ENCODE measurements at places on chromosomes 12 and 14.

DNA sequence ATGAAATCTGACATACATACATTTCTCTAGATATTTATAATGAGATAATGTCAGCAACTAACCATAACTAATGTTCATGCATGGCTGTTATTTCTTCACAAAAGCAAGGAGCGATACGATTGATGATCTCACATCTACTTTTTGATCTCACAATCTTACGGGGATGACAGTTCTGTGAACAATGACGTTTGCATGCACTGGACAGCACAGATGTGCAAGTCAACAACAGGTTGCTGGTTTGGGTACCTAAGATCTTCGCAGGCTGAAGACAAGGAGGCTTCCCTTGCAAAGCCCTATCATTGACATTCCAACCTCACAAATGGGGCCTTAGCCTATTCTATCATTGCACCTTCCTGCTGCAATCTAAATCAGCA, 53.6 kb downstream of the C12orf42 start:
- DNase-seq = no peak

- DNase-seq = no peak
Observed at GRCh38 chr12:20656600-20656999, 38.5 kb upstream of the SLCO1C1 start.

DNA sequence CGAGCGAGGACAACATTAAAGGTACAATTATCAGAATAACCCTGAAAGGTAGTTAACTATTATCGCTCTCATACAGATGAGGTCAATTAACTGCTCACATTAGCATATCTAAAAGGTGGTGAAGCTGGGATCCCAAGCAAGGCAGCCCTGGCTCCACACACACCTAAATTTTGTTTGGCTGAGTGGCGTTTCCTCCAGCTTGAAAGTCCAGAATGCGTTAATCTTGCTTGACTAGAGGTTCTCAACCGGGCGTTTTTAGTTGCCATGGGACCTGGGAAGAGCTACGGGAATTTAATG, 531 bp downstream of the DLGAP5 start:
- DNase-seq = no peak

GRCh38 chr14:82388488-82388887, 854.8 kb upstream of the SEL1L start:
- DNase-seq = no peak

- DNase-seq = no peak
Observed at GRCh38 chr12:104411826-104412641, 44.7 kb upstream of the CHST11 start.

GRCh38 chr12:113069751-113070116, 13.2 kb downstream of the DTX1 start:
- no peak for DNase-seq

- no peak for DNase-seq
Observed at GRCh38 chr12:124827588-124828184, 36.0 kb downstream of the SCARB1 start.

DNA sequence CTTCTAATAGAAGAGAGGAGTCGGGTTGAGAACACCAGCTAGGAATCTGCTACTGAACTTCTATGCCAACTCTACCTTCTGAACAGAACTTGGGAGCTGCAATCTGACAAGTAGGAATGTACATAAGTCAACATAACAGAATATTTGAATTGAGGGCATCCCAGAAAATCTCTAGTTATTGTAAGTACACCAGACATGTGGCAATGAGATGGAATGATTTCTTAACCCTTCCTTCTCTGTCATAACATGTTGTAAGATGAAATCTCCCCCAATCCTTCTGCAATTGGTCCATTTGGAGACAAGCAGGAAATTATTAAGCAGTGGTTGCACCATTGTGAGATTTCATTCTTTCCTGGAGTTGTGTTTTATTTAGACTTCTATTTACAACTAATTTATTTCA, 68.7 kb upstream of the TMPO start:
- peak; percentile 96 for DNase-seq

- DNase-seq = no peak
Observed at GRCh38 chr14:28151926-28152325, 614.7 kb upstream of the FOXG1 start.

DNA sequence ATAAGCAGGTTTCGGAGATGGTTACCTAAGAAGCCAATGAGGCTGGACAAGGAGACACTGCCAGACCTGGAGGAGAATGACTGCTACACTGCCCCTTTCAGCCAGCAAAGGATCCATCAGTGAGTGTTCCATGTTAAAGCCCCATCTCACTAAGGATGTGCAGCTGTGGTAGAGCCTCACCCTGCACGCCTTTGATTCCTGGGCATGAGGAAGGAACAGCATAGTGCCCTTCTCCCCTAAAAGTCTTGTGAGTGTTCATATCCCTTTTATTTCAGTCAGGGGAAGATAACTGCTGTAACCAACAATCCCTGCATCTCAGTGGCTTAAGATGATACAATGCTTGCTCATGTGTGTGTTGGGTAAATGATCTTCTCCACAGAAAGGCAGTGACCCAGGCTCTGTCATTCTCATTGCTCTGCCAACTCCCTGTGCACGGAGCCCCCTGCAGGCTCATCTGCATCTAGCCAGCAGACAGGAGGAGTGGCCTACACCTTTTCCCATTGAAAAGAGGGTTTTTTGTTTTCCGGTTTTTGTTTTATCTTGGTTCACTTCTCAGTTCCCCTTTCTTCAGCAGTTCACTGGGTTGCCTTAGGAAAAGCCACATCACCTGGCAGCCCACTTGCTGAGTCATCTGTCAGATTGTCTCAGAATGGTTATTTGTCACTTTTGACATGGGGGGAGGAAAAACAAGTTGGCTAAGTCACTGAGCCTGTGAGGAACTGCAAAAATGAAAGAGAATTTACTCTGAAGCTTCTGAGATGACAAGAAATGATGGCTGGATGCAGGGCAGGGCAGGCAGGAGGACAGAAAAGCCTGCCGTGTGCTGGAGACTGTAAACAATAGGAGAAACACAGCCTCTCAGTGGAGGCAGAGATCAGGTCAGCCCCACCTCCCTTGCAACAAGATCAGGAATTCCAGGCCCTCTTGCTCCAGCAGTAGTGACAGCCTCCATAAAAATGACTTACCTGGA, 193.3 kb downstream of the ANO4 start:
- peak; percentile 52 for DNase-seq

- no peak for DNase-seq
Observed at GRCh38 chr12:53781228-53781801, 29.5 kb upstream of the CISTR start.

GRCh38 chr12:20722142-20722541, 27.0 kb downstream of the SLCO1C1 start:
- DNase-seq = no peak

DNA sequence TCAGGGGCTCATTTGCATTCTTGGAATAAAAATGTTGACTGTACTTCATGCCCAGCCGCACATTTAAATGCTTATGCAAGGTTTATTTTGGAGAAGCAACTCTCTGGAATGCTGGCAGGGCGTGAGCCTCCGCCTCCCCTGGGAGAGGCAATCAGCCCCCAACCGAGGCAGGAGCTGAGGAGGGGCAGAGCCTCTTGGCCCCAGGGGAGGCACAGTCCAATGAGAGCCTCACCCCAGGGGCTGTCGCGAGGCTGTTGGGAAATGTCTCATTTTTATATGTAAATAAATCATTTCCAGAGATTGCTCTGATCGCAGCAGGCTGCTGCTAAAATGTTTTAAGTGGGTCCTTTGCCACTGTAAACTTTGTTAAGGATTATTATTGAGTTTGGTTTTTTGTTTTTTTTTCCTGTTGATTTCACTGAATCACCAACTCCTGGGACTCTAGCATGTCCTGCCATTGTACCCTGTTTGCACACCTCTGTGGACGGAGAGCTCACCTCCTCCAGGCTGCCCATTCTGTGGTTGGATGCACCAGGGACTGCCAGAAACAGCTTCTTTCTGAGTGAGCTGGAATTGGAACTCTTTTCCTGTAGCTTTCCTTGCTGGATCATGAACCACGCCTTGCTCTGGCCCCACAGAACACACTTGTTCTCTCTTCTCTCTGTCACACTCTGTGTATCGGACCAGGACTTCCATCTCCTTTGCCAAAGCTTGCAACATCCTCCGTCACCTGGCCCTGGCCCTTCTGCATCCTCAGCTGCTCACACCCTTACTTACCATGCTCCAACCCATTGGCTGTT, 46.9 kb upstream of the FAM181A start:
- no peak for DNase-seq

DNA sequence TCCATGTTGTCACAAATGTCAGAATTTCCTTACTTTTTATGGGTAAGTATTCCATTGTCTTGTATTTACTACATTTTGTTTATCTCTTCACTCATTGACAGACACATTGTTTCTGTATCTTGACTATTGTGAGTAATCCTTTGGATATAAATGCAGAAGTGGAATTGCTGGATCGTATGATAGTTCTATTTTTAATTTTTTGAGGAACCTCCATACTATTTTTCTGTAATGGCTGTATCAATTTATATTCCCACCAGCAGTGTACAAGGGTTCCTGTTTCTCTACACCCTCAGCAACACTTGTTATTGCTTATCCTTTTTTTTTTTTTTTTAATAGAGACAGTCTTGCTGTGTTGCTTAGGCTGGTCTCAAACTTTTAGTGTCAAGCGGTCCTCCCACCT, 3.5 kb upstream of the KICS2 start:
- DNase-seq = peak; percentile 67

GRCh38 chr12:4449851-4450221, 4.2 kb upstream of the FGF6 start:
- DNase-seq = no peak

- DNase-seq = no peak
Observed at GRCh38 chr14:52350445-52350844, 36.3 kb downstream of the PTGER2 start.

GRCh38 chr14:69580009-69580577, 5.4 kb upstream of the CCDC177 start:
- peak; percentile 51 for DNase-seq

GRCh38 chr14:73759183-73759713, 45.1 kb upstream of the PNMA1 start:
- peak; percentile 39 for DNase-seq

DNA sequence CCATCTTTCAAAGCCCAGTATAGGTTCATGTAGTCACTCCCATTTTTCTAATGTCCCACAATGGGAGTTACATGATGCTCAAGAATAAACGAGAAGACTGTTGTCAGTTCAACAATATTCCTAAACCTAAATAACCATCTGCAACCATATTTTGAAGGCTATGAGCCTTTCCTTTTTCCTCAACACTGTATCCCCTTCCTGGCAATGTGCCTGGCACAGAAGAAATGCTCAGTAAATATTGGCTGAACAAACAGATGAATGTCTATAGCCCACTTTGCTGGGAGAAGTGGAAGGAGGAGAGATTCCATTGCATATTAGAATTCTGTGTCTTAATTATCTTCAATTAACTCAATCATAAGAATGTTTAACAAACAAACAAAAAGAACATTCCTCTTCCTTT, 6.1 kb downstream of the ARMH4 start:
- DNase-seq = no peak

GRCh38 chr12:69905801-69906200, 80.8 kb downstream of the MYRFL start:
- no peak for DNase-seq

DNA sequence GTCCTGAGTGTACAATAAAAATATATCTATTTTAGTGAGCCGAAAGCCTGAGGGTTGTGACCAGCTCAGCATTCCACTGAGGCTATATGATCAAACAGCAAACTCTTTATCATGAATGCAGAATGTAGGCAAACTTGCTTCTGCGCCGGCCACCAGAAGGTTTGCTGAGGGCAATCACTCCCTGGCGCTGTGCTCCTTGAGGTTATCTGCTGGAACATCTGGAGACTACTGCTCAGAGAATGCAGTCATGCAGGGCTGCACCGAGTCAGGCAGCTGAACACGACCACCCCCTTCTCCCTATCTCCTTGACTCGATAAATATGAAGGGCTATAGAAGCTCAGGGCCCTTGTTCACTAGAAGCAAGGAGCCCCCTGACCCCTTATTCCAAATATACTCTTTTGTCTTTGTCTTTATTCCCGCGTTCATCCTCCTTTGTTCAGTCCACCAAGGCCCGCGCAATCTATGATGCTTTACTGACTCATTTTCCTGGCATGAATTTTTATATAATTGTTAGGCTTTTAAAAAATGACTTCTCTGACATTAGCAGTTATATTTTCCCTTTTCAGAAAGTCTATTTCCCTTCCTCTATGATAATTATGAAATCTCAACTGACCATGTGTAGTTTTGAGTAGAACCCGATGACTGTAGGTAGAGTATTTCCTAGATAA, 1089.3 kb downstream of the SLC16A7 start:
- DNase-seq = no peak

GRCh38 chr12:15662983-15663659, 126.1 kb downstream of the EPS8 start:
- no peak for DNase-seq

DNA sequence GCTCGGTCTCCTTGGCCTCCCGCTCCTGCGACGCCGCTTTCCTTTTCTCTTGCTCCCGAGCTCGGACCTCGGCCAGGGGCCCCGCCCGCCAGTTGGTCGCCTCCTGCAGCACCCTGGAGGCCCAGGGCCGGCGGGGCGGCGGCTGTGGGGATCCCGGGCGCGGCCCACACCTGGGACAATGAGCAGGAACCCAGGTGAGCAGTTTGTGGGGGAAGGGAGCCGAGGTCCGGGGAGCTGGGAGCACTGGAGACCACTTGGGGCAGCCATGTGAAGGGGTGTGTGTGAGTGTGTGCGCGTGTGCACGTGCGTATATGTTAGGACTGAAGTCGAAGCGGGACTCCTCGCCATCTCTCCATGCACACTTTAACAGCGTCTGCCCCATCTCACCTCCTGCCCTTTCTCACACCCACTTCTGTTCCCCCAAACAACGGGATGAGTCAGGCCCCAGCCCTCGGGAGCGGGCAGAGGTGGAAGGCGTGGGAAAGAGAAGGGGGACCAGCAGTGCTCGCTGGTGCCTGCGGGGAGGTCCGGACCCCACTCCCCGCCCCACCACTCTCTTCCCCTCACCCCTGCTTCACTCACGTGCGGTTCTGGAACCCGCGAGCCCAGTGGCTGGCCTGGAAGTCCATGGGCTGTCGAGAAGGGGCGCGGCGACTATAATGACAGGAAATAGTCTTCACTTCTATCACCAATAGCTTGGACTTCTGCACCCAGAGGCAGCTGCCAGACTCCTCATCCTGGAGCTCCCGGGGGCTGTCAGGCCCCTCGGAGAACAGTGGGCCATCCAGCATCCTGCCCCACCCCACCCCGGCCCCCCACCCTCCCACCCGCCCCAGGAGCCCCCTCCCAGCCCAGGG, 450 bp downstream of the DDN start:
- no peak for DNase-seq

DNA sequence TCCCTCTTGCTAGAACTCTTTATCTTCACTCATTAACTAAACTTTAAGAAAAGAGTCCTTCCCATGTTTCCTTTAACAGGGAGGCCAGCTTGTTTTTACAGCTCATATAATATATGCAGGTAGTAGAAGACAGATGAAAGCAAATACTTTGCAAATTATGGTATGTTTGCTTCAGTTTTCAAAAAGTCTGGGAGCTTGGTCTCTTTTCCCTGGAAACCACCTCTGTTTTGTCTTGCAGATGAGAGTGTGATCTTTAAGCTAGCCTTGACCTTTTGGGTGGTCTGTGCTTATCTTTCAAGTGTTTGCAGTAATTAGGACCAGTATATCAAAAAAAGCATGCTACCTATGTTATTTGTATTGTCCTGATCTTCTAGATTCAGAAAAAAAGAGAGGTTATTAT, 62.7 kb downstream of the ERC1 start:
- no peak for DNase-seq
